Mucosa of gallbladder (tissue), 1 donor: ENCODE measurements at places on chromosomes 1 and 21. TPM values are rescaled to one million over a fixed set of nuclear protein-coding genes. Genes with fewer than 3 reads are reported as not detected.

CD244 gene
- total RNA-seq, result 1.5 TPM

HAX1 gene
- 63.1 TPM for total RNA-seq

IFNLR1 gene
- total RNA-seq, result 11.2 TPM

RHBDL2 gene
- 5.6 TPM for total RNA-seq

DNA sequence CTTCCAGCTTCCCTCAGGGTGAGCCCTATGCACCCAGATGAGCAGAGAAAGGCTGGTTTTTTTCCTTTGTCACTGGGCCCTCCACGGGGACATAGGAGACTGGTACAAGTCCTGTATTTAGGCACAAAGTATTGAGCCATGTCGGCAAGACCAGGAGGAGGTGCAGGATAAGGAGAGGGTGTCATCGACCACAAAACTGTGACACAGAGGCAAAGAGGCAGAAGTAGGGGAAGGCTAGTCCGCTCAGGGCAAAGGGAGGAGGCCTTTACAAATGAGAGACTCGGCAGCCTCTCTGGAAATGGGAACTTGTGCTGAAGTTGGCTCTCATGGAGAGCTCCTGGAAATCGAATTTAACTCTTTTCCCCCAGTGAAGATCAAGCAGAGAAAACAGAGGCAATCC is 70.7 kb upstream of the CAMK1G start:
- no peak for DNase-seq

DNA sequence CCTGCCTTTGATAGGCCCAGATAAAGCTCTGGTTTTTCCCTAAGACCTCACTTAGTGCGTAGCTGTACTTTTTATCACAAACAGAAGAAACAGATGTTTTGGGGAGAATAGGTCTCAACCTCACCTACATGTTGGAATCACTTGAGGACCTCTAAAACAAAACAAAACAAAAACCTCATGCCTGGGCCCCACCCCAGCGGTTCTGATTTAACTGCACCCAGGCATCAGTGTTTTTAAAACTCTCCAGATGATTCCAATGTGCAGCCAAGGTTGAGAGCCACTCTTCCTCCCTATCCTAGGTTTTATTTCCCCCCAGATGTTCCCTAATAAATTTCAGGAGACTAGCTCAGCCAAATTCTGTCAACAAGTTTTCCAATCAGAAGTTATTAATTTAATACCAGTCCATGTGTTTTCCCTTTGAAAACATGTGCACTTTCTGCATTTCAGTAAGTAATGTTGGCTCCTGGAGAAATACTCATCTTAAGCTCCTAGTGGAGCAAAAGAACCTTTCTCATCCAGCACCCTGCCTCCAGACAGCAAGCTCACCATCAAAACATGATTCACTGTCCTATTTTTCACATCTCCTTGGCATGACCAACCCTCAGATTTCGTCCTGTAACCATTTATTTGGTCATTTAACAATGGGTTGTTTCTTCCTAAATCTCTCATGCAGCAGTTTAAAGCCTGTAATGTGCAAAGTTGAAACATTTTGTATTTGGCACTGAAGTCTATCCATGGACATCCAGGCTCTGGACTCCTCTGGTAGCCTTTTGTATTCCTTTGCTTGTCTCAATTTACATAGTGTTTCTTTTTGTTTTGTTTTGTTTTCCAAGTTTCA is 27.5 kb downstream of the LRRC8C start:
- DNase-seq, result no peak

- DNase-seq, result no peak
Observed at GRCh38 chr21:39318091-39318959, 4.9 kb upstream of the BRWD1 start.

- DNase-seq, result peak; percentile 85
Observed at GRCh38 chr1:203278082-203278884, 27.0 kb upstream of the BTG2 start.

- DNase-seq, result no peak
Observed at GRCh38 chr1:235317168-235317567, 10.8 kb downstream of the ARID4B start.

GRCh38 chr1:172343240-172344160 is 77.0 kb upstream of the C1orf105 start:
- no peak for DNase-seq

- DNase-seq, result no peak
Observed at GRCh38 chr1:231092380-231092779, 52.3 kb upstream of the FAM89A start.

GRCh38 chr1:87154384-87154783 is 174.3 kb upstream of the LMO4 start:
- DNase-seq, result no peak

DNA sequence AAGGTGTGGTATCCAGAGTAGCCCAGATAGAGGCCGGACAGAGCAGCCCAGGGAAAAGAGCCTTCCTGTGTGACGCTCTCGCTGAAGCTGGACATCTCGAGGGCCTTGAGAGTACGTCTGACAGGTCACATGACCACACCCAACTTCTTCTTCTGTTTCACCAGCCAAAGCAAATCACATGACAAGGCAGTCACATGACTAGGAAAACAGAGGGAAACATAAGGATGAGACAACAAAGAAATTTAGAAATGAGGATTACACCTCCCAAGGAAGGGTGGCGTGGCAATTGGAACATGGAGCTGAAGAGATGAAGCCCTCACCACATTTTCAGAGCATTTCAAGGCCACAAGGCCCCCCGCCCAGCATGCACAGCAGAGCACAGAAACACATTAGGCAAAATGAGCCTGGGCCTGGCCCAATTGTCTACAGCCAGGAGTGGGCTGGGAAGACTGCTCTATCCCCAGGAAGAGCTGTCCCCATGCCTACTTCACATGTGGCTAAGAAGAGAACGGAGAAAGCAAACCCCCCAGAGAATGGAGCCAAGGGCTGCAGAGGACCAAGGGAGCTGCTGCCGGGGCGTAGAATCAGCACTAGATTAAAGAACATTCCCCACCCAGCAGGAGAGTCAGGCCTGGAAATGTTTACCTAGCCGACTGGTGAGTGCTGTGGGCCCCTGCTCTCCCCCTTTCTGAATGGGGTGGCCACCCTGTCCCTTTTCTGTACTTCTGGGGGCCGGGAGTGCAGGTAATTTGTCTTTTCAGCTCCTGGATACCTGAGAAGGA is 305.1 kb downstream of the NPHP4 start:
- DNase-seq, result no peak
